Astrocyte (in vitro differentiated cells and primary cell): ENCODE measurements at places on chromosomes 3 and 15.
A peak's percentile ranks its signal among the peaks of the same experiment; 100 is the strongest.

DNA sequence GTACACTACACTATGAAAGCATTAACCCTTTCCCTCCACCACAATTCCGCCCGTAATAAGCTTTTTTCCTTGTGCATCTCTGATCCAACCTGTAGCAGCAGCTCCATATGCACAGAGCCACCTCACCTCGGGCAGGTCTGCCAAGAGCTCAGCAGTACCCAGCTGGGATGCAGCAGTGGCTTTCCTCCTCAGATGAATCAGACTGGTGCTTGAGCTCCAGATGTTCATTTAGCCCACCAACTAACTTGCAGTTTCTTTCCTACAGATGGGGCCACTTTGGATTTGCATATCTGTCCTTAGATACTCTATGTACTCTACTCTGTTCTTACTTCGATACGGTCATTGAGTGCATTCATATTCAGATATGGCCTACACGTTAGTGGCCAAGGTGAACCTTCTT, 14.8 kb upstream of the FSIP1 start:
- DNase-seq, result no peak

DNA sequence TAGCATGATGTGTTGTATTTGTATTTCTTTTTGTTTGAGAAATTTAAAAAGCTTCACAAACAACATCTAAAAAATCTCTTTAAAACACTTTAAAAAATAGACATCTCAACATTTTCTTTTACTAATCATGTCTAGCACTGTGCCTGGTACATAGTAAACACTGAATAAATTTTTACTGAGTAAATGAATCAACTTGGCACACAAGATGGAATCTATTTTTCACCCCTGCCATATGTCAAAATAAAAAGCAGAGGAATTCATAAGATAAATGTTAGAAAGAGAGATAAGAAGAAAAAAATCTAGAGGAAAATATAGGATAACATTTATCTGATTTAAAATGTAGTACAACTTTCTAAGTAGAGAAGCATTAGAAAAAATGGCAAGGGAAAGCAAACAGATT, 8.6 kb upstream of the GOLIM4 start:
- DNase-seq, result no peak

- DNase-seq, result peak; percentile 63
Measured at GRCh38 chr3:44981220-44981619, 5.2 kb downstream of the EXOSC7 start.

DNA sequence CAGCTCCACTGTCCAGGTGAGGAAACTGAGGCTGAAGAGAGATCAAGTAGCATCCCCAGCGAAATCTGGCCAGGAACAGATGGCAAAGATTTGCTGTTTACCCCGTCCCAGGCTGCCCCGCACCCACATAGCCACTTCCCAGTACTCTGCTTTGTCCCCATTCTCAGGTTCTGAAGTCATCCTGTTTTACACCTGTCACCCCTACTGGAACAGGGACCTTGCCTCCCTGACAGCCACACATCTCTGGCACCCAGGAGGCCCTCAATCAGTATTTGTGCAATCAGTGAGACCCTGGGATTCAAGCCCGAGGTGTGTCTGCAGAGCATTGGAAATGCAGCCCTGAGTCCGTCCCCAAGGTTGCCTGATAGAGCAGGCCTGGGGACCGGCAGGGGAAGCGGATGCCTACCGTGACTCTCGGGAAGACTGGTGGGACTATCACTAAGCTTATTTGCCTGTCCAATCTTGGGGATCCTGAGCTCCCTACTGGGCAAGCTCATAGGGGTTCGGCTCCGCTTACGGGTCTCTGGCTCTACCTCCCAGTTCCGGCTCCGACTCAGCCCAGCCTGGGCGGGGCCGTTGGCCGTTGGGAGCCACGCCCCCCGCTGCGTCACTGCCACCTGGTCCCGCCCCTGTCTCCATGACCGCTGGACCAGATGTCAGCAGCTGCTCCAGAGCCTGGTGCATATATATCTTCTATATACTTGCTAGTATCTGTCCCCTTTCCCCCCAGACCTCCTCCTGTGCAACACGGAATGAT, 17.5 kb upstream of the FANCD2 start:
- DNase-seq, result peak; percentile 30

DNA sequence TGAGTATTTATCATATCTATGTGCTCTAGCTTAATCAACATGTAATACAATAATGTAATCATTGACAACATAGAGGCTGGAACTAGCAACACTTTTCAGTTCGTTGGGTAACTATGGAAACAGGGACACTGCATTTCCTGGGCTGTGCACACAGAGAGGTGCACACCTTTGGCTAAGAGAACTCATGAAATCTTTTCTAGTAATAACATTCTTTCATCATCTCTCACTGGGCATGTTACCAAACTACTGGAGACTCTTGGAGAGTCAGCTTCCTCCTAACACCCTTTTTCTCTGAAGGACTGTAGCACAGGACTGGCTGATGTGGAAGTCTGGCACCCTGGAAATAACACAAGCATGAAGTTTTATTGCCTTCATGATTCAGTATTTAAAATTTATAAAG, 135.6 kb downstream of the KCNMB2 start:
- peak; percentile 51 for DNase-seq

DNA sequence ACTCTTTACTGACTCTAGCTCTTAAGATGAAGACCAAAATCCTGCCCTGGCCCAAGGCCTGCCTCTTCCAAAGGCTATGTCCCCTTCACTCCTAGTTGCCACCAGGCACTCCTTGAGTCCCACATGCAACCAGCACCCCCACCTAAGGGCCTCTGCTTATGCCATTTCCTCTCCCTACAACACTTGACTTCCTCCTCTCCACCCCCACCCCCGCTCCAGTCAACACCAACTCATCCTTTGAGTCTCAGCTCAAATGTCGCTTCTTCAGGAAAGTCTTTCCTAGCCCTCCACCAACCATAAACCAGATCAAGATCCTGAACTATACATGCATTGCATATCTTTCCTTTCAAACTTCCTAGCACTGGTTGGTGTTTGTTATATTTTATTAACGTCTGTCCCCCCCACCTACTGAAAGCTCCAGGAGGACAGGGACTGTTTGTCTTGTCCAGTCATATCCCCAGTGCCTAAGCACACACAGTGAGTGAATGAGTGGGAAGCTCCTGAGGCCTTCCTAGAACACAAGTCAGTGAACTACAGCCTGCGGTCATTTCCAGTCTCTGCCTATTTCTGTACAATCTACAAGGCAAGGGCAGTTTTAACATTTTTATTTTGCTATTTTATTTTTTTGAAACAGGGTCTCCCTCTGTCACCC, 7.3 kb downstream of the TBC1D2B start:
- no peak for DNase-seq

DNA sequence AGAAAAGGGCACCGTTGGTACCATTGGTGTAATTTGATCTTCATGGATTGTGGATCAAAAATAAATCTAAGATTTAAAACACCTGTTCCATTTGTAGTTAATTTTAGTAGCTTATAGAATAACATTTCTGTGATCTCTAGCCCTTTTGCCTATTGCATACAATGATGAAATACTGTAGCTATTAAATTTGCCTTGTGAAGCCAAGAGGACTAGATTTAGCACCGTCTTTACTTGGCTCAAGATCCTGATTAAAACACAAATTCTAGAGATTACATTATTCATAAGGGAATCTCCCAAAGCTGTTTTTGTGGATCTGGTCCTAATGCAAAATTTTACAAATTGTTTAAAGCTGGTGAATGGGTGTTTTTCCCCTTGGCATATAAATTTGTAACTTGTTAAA, 8.2 kb downstream of the TBC1D23 start:
- no peak for DNase-seq

GRCh38 chr3:63096248-63097058, 181.7 kb upstream of the SYNPR start:
- no peak for DNase-seq

GRCh38 chr15:100043068-100043641, 298.6 kb downstream of the ADAMTS17 start:
- peak; percentile 87 for DNase-seq

DNA sequence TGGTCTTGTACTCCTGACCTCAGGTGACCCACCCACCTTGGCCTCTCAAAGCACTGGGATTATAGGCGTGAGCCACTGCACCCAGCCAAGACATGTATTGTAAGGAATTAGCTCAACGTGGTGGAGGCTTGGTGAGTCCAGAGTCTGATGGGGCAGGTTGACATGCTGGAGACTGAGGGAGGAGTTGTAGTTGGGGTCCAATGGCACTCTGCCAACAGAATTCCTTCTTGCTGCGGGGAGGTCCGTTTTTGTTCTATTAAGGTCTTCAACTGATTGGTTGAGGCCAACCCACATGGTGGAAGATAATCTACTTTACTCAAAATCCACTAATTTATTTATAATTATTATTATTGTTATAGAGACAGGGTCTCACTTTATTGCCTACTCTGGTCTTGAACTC, 30.1 kb downstream of the PLA2G4D start:
- DNase-seq, result no peak

DNA sequence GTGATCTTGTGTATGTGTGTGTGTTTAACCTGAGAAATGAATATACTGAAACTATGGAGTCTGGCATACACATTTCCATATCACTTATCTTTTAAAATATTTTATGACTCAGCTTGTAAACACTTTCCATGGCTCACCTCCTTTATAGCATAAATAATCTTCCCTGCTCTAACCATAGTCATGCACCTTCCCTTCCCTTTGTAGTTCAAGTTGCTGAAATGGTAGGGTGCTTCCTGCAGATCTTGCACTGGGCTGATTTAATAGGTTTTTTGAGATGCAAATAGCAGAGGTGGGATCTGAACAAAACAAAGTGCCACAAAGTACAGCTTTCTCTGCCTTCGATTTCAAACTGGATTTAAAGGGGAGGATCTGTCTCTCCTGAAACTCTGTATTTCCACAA, 712.7 kb upstream of the LMCD1 start:
- peak; percentile 26 for DNase-seq

GRCh38 chr3:159731254-159731653, 257.4 kb upstream of the IL12A start:
- no peak for DNase-seq

GRCh38 chr3:107307205-107307604, 70.0 kb upstream of the CCDC54 start:
- DNase-seq, result no peak

DNA sequence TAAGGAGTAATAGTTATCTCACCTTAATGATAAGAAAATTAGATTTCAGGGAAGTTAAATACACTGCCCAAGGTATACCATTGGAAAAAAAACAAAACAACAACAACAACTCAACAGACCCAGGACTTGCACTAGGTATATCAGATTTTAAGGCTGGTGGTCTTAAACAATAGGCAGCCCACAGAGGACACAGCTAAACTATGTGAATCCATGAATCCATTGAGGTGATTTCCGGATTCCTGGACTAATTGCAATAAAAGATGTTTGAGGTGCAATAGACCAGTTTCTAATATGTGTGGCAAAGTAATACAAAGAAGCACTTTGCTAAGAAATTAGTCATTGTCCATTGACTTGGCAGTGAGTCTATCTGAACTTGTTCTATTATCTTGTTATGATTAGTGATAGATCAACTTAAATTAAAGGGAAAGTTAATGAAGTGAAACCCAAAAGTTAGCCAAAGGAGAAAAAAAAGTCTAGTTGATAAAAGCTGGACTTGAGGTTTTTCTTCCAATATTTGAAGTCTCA, 60.9 kb upstream of the MAGI1 start:
- peak; percentile 66 for DNase-seq

DNA sequence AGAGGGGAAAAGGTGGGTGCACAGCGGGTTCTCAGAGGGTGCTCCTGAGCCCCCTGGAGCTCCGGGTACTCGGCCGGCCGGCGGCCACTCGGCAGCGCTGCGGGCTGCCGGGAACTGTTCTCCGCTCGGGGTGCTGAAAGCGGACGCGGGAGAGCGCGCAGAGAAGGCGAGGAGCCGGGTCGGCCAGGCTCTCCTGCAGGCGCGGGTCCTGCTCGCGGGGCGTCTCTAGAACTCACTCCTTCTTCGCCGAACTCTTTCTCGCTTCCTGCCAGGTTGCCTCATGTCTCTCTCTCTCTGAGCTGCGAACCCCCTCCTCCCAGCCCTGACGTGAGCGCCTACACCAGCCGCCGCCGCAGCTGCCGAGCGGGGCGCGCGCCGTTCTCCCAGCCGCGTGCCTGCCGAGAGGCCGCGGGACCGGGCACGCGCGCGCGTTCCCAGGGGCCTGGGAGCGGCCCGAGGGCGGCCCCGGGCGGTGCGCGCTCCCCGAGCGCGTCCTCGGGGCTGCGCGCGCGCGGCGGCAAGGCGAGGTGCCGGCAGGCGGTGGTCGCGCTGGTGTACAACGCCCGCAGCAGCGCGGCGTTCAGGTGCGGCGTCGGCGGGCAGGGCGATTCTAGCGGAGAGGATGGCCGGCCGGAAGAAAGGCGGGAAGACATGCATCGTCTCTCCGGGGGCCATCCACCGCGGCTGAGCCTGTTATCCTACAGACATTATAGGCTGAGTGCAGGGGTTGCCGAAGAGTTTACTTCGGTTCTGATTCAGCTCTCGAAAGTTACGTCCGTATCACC, at the start of gene PEX5L:
TSS of gene PEX5L (minus strand) at position 267 of the 785 bp plus-strand sequence. CDS start 338 bp downstream, outside the sequence.
- DNase-seq, result peak; percentile 52

GRCh38 chr3:96319166-96319565, 495.2 kb upstream of the EPHA6 start:
- no peak for DNase-seq

- DNase-seq, result no peak
Measured at GRCh38 chr15:47908486-47908885, 191.2 kb downstream of the SEMA6D start.
